A549 treated with ZK216348 at 1 μM for 4 hours (cell line): ENCODE measurements at places on chromosomes 2 and 18. TPM values are rescaled to one million over a fixed set of nuclear protein-coding genes. Genes with fewer than 3 reads are reported as not detected.

REG1A gene
- total RNA-seq: not detected in 5 replicates

LHCGR gene
- not detected in 5 replicates for total RNA-seq

CHAC2 gene
- total RNA-seq: 10.0 to 14.9 TPM (median 11.5 TPM) in 5 replicates

POU3F3 gene
- total RNA-seq: 0.05 to 0.06 TPM in 2 of 5 replicates, not detected in the others

CYS1 gene
- 1.2 to 1.8 TPM (median 1.4 TPM) in 5 replicates for total RNA-seq

PAPOLG gene
- total RNA-seq: 5.5 to 13.2 TPM (median 8.9 TPM) in 5 replicates

ALPP gene
- 2.4 to 3.3 TPM (median 2.7 TPM) in 5 replicates for total RNA-seq

CGREF1 gene
- 5.3 to 8.5 TPM (median 7.8 TPM) in 5 replicates for total RNA-seq
